Hippocampal formation (tissue), 2 donors: ENCODE measurements at places on chromosomes 2 and 18.
A peak's percentile ranks its signal among the peaks of the same experiment; 100 is the strongest.

- DNase-seq: no peak
These were observed 110.2 kb downstream of the ABCA12 start for GRCh38 chr2:215028231-215028630.

DNA sequence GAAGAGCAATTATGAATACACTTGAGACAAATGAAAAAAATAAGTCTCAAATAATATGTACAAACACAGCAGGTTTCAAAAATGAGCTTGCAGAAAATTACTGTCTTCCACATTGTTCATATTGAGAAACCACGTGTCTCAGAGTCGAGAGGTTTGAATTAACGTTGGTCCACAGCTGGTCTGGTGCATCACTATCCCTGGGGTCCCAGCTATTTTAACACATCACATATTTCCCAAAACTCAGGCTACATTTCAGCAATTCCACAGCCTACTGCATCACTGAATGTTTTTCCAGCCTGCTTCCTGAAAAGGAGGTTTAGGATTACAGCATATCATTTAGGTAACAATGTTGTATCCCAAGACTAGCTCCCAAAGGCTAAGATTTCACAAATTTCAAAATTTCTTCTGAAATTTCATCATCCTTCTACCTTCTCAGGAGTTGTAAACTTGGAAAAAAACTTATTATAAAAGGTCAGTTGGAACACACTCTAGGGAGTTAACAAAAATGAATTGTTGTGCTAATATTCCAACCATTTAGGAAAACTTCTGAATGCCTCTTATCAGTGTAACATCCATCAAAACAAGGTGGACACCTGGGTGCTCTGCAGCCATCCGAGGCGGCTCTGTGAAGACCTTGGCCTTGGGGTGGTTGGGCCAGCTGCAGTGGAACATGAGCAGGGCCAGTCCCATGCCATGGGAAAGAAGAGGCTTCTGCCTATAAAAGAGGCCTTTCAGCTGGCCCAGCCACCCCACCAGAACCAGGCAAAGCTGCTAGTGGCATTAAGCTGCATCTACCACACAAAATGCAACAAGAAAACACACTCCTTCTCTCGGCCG, 198.1 kb upstream of the RBBP8 start:
- no peak for DNase-seq

GRCh38 chr2:10493634-10494281, 45.6 kb upstream of the ODC1 start:
- no peak for DNase-seq

DNA sequence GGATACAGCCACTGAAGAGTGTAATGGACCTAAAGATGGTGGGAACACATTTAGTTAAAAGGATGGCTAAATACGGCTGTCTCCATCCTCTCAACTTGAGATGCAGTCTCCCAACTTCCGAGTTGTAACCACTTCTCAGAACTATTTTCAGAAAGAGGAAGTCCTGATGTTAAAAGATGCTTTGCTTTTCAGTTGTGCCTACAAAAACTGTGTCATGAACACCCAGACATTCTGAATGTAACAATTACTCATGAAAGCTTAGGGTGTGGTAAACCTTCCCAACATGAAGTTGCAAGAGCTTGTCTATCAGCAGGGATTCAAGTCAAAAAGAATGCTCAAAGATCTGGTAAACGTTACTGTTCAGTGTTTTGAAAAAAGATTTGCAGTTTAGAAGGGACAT, 147.9 kb downstream of the DOCK10 start:
- DNase-seq: no peak

DNA sequence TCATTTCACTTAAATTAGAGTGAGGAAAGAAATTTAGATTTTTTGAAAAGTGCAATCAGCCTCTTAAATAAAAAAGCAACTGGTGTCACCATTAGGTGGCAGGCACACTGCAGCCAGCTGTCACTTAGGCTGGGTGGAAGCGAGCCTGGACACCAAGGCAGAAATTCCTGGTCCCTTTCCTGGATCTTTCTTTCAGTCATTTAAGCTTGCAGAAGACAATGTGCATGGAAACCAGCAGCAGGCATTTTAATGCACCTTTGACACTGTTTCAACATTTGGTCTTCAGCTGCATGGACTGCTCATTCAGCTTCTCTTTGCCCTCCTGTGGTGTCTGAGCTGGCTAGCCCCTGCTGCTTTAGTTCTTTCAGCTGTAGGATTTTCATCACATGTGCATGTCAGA, 61.0 kb downstream of the AQP4 start:
- no peak for DNase-seq

GRCh38 chr2:54419388-54419787, 36.7 kb upstream of the SPTBN1 start:
- no peak for DNase-seq

- peak; percentile 84 for DNase-seq
These were observed 171.2 kb downstream of the TMEM247 start for GRCh38 chr2:46650556-46651001.

- no peak for DNase-seq
These were observed 19.1 kb downstream of the HDAC4 start for GRCh38 chr2:239381709-239382134.

DNA sequence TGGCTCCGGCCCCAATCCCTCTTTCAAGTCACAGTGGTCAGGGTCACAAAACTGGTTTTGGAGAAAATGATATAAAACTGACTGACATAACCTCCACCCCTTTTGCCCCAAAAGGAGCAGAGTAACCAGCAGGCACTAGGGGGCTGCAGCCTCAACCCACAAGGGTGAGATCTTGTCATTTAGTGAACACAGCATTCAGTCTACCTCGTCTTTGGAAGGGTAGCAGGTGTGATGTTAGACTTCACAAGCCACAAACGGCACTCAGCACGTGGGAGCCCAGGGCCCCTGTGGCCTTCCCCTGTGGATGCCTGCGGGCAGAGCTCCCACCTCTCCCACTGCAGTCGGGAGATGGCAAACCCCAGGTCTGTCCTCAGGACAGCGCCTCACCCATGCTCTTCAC, 372.1 kb upstream of the MYT1L start:
- DNase-seq: no peak

- DNase-seq: no peak
These were observed 392.4 kb downstream of the TNS1 start for GRCh38 chr2:217610401-217610814.

GRCh38 chr2:71882949-71883472, 264.7 kb downstream of the CYP26B1 start:
- peak; percentile 64 for DNase-seq

GRCh38 chr2:26455670-26456439, 22.1 kb downstream of the OTOF start:
- DNase-seq: no peak

DNA sequence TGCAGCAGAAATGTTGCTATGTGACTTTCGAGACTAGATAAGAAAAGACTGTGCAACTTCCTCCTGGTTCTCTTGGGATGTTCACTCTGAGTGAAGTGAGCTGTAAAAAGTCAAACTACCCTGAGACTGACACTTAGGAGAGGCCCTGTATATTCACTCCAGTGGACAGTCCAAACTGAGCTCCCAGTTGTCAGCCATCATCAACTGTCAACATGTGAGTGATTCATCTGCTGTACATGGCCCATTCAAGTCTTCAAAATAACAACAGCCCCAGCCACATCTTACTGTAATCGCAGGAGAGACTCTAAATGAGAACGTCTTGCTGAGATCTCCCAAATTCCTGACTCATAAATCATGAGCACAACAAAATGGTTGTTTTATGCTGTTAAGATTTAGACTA, 8.5 kb upstream of the UNC80 start:
- no peak for DNase-seq

GRCh38 chr2:223890721-223891120, 53.3 kb upstream of the AP1S3 start:
- DNase-seq: no peak

- DNase-seq: no peak
These were observed 5.3 kb downstream of the FHL2 start for GRCh38 chr2:105393373-105394055.

DNA sequence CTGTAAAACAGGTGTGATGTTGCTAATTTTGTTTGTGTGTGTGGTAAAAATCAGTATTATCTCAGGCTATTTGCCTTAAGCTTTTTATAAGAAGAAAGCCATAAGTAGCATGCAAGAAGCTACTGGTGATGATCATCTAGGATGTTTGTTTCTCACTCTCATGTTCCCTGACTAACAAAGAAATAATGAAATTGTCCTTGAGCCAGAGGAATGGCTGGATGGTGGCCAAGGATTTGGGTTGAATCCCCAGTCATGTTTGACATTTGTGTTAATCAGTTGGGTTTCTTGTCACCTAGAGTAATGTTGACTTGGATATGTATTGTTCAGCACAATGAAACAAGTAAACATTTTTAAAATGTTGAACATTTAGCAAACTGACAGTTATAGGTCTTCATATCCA, 496.8 kb upstream of the ZEB2 start:
- no peak for DNase-seq

GRCh38 chr2:120791243-120791961, 55.7 kb downstream of the GLI2 start:
- no peak for DNase-seq

DNA sequence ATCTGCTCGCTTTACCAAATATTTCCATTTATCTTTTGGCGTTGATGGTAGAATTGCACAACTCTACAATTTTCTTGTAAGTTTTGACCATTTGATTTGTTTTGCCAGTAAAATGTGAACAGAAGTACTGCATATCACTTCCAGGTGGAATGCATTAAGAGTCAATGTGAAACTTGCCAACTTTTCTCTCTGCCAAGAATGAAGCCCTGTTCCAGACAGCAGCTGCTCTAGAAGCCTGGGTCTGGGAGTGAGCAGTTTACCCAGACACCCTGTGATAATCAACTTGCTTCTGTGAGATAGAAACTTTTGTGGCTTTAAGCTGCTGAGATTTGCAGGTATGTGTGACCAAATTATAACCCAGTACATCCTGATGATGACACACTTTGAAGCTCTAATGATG, 115.9 kb upstream of the SYT4 start:
- no peak for DNase-seq

GRCh38 chr2:13115643-13116042, 398.9 kb downstream of the TRIB2 start:
- no peak for DNase-seq

DNA sequence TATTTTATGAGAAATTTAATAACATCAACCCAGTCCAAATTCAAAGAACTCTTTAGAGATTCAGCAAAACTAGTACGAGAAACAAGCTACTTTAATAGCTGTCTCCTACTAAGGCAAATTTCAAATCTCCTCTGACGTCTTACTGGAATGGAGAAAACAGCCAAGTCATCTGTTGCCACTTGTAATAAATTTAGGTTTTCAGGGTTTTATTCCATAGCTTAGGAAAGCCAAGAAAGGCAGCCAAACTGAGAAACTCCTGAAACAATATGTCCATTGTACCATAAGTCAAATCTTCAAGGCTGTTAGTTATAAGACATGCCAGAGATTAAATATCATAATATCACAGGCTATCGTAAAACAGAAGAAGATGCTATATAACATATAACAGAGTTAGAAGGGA, 524.6 kb upstream of the SETBP1 start:
- DNase-seq: no peak

DNA sequence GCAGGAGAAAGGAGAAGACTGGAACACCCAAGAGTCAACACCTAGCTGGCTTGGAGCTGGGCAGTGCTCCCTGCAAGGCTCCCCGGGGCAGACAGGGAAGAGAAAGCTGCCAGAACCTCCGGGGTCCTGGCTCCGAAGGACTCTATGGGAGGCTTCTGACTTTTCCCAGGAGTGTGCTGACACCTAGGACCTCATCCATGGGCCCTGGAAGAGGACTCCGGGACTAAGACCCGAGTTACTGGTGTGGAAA, 37.8 kb upstream of the ATP6V1B1 start:
- no peak for DNase-seq

DNA sequence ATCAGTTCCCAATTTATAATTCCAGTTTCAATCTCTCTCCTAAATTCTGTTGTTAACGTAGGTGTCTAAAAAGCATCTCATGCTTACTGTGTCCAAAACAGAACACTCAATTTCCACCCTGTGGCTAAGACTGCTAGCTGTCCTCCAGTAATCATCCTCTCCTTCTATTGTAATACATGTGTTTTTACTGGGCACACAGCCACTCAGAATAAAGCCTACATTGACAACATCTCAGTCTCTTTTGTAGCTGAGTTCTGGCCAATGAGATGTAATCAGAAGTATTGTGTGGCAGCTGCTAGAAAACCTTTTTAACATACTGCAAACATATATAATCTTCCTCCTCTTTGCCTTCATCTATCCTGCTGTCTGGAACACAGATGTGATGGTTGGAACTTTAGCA, 29.4 kb upstream of the TSPYL6 start:
- DNase-seq: no peak

- no peak for DNase-seq
These were observed 189.9 kb downstream of the CD226 start for GRCh38 chr18:69757733-69758132.

DNA sequence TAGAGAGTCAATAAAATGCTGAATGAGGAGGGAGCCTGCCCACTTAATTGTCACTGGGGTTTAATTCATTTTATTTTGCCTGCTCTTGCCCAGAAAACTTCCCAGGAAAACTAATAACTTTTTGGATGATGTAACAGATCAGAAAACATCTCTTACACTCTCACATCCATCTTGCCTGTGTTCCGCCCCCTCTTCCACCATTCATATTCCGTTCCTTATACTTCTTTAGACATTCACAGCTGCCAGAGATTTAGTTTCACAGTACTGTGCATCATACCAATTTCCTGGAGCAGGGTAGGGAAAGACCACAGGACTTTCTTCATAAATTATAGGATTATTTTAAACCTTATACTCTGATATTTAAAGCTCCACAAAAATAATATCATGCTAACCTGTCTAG, 776.1 kb upstream of the SOX11 start:
- DNase-seq: no peak

GRCh38 chr2:39300044-39300978, 56.5 kb upstream of the CDKL4 start:
- DNase-seq: no peak

DNA sequence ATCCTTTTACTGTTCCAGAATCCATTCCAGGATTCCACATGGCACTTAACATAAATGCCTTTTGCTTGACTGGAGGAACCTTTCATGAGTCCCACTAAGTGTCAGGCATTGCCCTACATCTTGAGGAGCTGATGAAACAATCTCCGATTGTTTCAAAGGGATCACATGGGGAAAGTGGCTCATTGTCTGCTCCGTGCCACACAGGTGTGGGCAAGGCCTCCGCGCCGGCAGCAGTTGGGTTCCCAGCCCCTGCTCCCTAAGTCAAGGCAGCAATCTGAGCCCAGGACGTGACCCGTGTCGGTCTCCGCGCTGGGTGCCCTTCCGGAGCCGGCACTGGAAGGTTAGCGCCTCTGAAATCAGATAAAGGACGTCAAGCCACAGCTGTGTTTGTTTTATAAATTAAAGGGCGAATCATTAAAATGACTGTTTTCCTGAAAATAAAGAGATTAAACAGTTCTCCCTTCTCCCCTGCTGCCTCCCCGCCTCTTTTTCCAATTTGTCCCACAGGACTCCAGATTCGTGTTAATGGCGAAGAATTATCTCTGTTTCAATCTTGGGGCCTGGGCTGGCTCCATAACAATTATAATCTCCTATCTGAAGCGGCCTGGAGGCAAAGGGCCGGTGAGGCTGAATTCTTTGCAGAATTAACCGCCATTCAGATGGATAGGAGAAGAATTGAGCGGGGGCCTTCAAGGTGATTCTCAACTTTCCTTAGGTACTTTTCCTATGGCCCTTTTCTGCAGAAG, 84.3 kb upstream of the FZD7 start:
- no peak for DNase-seq

GRCh38 chr18:21499997-21500396, 100.5 kb downstream of the ESCO1 start:
- no peak for DNase-seq

- no peak for DNase-seq
These were observed 33.8 kb downstream of the SMC6 start for GRCh38 chr2:17719562-17720371.

GRCh38 chr18:57856128-57856527, 53.0 kb upstream of the ATP8B1 start:
- no peak for DNase-seq
